Left renal cortex interstitium (tissue), 4 donors: ENCODE measurements at places on chromosomes 7 and 10. TPM values are rescaled to one million over a fixed set of nuclear protein-coding genes. Genes with fewer than 3 reads are reported as not detected.

VWA2 gene
- polyA plus RNA-seq = 2.4 TPM

AS3MT gene
- 18.7 TPM for polyA plus RNA-seq

OR9A2 gene
- not detected for polyA plus RNA-seq

DNA sequence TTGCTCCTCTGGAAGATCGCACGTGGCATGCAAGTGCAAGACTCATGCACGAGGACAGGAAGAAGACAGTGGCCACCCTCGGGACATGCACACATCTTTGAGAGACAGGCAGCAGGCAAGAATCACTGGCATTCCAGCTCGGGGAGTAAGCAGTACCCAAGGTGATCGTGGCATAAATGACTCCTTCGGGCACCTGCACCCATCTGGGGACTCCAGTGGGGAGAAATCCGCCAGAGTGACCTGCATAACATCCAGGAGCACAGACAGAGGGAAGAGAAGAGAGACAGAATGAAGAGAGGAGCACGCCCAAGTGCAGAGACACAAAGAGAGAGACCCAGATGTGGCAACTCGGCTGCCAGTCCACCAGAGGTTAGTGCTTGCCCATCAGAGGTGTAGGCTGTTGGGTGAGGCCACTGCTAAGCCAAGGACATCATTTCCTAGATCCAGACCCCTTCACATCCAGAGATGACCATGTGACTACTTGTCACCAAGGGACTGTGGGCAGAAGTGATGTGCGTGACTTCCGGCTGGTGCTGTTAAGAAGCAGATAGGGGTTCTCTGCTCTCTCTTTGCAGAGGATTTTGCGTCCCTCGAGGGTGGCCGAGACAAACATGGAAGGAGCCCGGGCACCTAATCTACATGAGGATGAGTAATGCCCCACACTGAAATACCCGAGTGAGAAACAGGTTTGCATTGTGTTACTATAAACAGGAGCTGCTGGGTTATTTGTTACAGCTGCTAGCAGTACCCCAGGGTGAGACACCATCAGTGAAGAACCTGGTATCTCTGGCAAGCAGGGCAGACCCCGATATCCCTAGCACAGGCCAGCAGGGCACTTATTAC is 80.6 kb downstream of the VWA2 start:
- no peak for DNase-seq

DNA sequence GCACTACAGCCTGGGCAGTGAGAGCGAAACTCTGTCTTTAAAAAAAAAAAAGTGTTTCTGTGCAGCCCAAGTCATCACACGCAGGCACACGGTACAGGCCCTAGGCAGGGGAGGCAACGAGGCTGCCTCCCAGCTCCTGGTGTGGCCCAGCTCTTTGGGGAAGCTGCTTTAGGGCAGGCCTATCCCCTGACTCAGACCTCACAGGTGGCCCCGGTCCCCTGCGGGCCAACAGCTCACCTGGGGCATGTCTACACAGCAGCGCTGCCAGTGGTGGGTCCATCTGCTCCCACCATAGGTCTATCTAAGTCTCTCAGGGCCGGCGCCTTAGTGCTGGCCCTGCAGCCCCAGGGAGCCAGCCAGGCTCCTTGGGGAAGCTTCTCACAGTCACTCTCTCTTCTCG is 31.4 kb downstream of the ZAN start:
- no peak for DNase-seq

GRCh38 chr10:8575620-8576019 is 521.1 kb downstream of the GATA3 start:
- no peak for DNase-seq

GRCh38 chr7:98729121-98729520 is 112.0 kb downstream of the NPTX2 start:
- DNase-seq = no peak

PRF1 gene
- 1.1 TPM for polyA plus RNA-seq

GRCh38 chr7:50268223-50268622 is 36.3 kb upstream of the IKZF1 start:
- DNase-seq = no peak

FGFBP3 gene
- 2.6 TPM for polyA plus RNA-seq

GRCh38 chr10:76213876-76214275 is 782.5 kb downstream of the LRMDA start:
- no peak for DNase-seq

- no peak for DNase-seq
These were observed 27.0 kb downstream of the RAPGEF5 start for GRCh38 chr7:22329816-22330524.

DNA sequence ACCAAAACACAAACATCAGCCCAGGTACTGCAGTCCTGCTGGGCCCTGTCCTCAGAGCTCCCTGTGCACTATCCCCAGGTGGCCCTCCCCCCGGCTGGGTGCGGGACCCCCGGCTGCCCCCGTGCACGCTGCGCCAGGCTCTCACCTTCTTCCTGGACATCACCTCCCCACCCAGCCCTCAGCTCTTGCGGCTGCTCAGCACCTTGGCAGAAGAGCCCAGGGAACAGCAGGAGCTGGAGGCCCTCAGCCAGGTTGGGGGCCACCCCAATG is 14.3 kb downstream of the ATG9B start:
- no peak for DNase-seq

DNA sequence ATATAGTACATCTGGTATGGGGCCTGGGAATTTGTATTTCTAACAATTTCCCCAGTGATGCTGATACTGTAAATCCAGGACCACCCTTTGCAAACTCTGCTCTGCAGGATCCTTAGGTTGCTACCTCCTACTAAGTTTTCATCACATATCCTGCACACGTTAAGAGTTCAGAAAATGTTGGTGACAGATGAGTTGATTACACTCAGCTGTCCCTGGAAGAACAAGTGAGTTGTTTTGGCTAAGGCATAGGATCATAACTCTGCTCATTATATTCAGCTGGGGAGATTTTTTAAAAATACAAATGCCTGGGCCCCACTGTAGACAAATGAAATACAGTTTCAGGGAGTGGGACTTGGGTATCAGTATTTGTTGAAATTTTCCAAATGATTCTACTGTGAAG is 274.6 kb upstream of the HABP2 start:
- no peak for DNase-seq

PRKG1 gene
- 14.3 TPM for polyA plus RNA-seq

DNA sequence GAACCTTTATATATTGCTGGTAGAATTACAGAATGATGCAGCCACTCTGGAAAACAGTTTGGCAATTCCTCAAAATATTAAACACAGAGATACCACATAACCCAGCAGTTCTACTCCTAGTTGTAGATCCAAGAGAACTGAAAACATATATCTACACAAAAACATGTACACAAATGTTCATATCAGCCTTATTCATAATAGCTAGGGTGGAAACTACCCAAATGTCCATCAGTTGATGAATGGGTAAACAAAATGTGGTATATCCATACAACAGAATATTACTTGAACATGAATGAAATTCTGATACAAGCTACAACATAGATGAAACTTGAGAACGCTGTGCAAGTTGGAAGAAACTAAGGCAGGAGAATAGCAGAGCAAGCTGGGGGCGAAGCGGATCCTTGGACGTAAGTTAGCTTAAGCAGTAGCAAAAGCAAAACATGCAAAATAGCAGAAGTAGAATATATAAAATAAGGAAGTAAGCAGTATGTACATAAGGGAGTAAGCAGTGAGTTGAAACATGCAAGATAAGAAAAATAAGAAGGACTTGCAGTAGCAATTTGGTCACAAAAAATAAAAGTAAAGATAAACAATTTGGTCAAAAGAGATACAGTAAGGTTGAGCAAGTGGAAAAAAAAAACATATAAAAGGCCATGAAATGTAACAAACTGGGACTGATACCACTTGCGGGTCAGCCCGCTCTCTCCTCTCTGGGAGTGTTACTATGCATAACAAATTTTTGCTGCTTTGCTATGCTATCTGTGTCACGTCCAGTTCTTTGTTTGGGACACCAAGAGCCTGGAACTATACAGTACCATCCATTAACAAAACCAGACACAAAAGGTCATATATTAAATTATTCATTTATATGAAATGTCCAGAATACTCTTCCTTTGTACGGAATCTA is 18.0 kb upstream of the HILPDA start:
- DNase-seq = no peak

DNA sequence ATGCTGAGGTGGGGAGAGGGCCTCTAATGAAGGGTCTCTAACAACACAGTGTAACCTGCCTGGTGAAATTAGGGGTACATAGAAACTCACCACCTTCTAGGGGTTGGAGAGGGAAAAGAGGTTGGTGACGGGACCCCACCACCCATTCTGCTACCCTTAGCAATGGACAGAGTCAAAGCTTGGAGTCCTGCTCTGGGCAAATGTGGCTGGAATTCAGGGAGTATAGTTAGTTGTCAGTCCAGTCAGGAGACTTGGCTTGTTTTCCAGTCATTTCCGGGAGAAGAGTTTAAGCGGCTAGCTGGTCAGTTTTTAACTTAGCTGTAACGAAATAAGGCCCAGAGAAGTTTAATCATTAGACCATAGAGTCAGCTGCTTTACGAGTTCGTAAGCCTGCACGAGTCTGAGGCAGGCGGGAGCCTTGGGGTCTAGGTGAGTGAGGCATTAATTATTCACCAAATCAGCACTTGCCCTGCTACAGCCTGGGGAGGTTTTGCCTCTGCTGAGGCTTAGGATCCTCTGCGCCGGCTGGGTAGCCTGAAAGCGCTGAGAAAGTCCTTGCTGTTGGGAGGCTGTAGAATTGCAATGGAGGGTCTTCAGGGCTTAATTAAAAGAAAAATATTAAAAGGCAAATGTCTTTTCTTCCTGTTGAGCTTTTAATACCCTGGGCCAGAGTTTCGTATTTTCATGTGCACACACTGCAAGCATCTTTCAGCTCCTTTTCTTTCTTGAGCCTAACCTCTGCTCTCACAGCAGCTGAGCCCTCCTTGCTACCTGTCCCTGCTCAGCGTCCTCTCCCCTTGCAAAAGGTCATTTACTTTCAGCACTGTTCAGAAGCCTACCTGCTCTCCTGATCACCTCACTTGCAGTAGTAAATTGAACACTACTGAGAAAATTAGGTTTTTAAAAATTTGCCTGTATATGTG is 1.5 kb upstream of the LAMB1 start:
- DNase-seq = no peak

DNA sequence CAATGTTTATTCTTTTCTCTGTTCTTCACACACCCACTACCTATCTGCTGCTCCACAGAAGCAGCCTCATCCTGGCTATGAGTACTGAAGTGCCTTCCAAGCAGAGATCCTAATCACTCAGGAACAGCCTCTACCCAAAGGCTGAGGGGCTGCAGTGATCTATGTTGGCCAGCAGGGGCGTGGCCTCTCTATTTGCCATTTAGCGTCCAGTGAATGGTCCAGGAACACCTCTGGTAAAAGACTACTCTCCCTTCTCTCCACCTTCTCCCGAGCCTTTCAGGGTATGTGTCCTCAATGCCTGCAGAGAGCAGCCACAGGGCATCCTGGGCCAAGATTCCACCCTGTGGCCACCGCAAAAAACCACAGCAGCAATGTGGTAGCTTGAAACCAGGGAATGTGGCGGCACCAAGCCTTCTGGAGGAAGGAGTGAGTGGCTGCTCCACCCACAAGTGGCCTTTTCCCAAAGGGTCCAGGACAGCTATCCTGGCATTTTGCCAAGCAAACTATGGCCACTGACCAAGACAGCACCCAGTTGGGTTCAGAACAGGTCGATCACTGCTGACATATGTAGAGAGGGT is 70.9 kb downstream of the SYPL1 start:
- no peak for DNase-seq
